ENCODE measurements at places on chromosomes 13 and 19.

GRCh38 chr13:111048387-111048786, 66.7 kb upstream of the ARHGEF7 start:
- no peak for DNase-seq

- no peak for DNase-seq
Observed at GRCh38 chr19:310141-310651, 19.0 kb upstream of the PLPP2 start.

DNA sequence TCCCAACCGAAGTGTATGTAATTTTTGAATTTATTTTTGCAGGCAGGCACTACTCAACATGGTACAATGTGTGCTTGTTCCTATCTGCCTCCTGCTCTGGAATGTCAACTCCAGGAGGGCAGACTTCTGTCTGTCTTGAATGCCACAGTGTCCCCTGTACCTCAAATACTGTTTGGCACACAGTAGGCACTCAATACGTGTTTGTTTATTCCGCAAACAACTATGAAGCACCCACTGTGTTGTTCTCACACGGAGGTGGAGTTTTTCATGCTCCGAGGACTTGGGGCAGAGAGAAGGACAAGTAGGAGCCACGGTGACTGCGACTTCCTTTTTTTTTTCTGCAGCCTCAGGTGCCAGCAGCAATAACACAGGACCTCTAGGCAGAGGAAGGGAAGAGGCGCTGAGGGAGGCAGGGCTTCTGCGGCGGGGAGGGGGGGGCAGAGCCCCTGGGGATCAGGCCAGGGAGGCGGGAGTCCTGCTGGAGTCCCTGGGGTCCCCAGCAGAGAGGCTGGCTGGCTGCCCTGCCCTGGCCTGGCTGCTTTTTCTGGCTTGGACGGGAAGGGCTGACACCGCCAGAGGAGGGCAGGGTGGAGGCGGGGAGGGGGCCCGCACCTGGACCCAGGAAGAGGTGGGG, 29.3 kb upstream of the TNFAIP8L1 start:
- DNase-seq = no peak

DNA sequence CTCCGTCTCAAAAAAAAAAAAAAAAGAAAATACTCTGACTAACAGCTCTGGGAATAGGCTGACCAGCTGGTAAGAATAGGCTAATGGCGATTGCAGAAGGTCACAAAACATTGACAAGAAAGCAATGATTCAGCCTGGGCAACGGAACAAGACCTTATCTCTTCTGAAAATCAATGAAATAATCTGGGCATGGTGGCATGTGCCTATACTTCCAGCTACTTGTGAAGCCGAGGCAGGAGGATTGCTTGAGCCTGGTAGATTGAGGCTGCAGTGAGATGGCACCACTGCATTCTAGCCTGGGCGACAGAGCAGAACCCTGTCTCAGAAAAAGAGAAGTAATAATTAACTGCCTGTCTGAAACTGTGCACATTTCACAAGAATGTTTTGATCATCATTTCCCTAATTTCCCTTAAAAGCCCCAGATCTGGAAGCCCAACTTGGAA, 18.8 kb upstream of the MTRF1 start:
- no peak for DNase-seq

DNA sequence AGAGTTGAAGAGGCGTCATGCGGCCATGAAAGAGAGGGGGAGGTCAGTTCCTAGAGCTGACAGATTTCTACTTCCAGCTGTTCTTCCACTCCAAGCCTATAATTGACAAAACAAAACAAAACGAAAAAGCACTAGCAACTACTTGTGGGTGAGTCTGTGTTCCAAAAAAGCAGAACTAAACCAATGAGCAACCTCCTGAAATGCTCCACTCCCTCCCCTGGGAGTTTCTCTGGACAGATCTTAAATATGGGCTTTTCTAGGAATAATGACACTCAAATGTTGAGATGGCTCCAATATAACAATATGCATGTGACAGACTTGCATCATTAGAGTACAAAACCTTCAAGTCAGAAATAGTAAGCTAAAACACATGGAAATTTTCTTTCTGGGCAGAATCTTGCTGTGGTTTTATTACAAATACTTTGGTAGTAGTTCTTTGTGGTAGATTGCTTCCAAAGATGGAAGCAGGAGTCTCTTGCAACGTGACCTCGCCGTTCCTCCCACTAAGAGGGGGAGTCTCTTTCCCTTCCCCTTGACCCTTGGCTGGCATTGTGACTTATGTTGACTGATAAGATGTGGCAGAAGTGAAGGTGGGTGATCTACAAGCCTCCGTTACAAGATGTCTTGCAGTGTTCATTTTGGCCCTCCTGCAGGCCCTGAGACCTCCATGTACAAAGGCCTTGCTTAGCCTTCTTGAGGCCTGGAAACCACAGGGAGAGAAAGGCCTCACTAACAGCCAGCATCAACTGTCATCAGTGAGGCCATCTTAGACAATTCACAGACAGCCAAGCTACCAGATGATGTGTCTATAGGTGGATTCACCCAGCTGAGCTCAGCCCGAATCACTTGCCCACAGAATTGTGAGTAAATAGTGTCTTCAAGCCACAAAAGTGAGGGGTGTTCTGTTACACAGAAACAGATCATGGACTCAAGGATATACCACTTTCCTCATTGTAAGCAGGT, 173.1 kb upstream of the RFC3 start:
- no peak for DNase-seq

GRCh38 chr13:93778548-93778947, 551.9 kb downstream of the GPC6 start:
- DNase-seq = no peak

DNA sequence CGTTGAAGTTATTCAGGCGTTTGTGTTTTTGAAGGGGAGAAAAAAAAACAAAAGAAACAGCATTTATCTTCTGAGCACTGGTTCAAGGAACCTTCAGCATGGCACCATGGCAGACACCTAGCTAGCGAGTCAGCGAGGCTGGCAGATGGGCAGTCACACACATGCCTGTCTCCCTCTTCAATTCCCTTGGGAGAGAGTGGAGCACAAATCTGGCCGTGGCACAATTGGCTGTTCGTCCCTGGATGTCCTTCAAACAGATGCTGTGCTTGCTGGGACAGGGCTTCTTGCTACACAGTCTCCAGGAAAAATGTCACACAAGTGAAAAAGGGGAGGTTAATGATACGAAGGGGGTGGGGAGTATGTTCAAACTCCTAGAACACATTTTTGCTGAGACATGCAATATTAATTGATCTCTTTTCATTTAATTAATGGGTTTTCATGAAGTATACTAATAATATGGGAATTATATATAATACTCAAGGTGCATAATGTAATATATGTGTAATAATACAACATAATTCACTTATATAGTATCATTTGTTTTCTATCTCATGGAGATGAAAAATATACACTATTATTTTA, 1674.5 kb upstream of the SLC10A2 start:
- no peak for DNase-seq

GRCh38 chr19:28878862-28879566, 333.9 kb downstream of the UQCRFS1 start:
- peak; percentile 87 for DNase-seq

- no peak for DNase-seq
Observed at GRCh38 chr13:35356572-35356971, 119.9 kb downstream of the MAB21L1 start.

DNA sequence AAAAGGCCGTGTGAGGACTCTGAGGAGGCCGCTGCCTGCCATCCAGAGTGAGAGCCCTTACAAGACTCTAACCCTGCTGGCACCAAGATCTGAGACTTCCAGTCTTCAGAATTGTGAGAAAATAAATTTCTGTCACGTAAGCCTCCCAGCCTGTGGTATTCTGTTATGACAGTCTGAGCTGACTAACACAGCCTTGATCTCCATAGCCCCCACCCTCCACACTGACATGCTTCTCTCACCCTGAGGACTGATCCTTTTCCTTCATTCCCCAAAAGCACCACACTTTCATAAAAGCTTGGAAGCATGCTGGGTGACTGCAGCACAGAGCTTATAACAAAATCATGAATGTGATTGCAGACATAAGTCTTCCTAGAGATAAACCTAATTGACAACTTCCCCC, 1059.8 kb downstream of the UQCRFS1 start:
- peak; percentile 1 for DNase-seq

- no peak for DNase-seq
Observed at GRCh38 chr13:37868691-37869505, 674 bp downstream of the TRPC4 start.

DNA sequence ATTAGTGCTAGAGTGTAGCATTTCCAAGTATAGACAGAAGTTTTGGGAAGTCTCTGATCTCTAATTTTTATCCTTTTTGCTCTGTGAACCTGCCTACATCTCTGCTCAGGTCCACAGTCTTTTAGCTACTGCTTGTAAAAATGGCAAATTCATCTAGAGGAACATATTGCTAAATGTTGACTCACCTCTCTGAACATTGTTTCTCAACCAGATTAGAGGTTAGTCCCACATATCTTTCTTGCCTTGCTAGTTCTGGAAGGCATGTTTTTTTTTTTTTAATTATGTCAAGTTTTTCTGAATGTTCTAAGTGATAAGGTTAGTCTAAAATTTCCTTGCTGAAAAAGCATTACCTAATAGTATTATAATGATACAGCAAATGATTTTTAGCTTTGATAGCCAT, 2889.6 kb upstream of the PCDH20 start:
- no peak for DNase-seq

DNA sequence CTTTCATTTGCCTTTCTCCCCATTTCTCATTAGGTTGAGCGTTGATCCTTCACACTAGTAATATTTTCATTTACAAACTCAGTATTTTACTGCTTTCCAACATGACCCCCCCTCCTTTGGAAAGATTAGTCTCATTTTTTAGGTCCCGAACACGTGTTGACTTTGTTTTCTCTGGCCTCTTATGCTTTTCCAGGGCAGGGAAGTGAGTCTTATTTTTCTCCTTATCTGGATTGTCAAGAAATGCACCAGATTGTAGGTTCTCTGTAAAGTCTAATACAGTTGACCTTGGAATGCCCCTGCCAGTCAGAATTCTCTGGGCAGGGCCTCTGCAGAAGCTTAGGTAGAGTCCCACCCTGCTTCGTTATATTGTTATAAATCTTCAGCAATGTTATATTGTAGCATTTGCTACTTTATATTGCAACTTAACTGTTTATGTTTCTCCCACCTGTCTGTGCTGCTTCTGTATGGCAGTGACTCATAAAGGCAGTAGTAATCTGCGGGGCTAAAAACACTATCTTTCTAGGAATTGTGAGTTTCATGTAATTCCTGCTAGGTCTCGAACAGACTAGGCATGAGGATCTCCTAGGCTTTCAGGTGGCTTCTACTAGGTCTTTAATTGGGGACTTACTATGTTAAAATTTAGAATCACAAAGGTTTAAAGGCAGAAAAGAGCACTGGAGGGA, 2.0 kb downstream of the TDRD3 start:
- DNase-seq = no peak

DNA sequence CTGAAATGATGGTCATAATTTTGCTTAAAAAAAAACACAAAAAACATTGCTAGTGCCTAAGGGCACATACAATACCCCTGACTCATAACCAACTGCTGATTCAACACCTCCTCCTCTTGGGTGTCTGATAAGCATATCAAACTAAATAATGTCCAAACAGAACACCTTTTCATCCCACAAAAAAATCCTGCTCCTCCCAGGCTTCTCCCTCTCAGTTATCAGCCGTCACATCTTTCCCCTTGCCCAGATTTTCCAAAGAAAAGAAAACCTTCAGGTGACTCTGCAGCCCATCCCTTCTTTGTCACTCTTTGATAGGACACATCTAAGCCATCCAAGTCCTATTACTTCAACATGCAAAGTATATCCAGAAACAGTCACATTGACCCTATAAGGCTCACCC, 46.9 kb downstream of the ABCC4 start:
- DNase-seq = no peak

GRCh38 chr13:24664726-24665409, 15.3 kb upstream of the ATP12A start:
- DNase-seq = no peak

GRCh38 chr19:58150328-58150921, at the start of gene ZNF329:
Gene ZNF329 (minus strand): TSS chr19:58150789. CDS start chr19:58129503, 21,286 bp downstream.
- DNase-seq = peak; percentile 90

GRCh38 chr13:41458761-41459431, 1.5 kb downstream of the RGCC start:
- peak; percentile 31 for DNase-seq

GRCh38 chr19:19106056-19106551, 32.2 kb downstream of the TMEM161A start:
- no peak for DNase-seq

- DNase-seq = no peak
Observed at GRCh38 chr13:93730780-93731179, 504.2 kb downstream of the GPC6 start.

- DNase-seq = no peak
Observed at GRCh38 chr13:112917056-112917664, 51.9 kb upstream of the MCF2L start.

- DNase-seq = no peak
Observed at GRCh38 chr19:38385804-38386257, 2.0 kb downstream of the GGN start.

GRCh38 chr13:26836626-26837025, 76.0 kb upstream of the GPR12 start:
- DNase-seq = no peak

- no peak for DNase-seq
Observed at GRCh38 chr13:75129331-75129730, 352.6 kb downstream of the TBC1D4 start.

GRCh38 chr13:103405297-103405696, 339.1 kb upstream of the SLC10A2 start:
- DNase-seq = no peak

- DNase-seq = no peak
Observed at GRCh38 chr19:17025991-17026658, 485 bp downstream of the CPAMD8 start.

GRCh38 chr19:38252385-38252784, 3.8 kb downstream of the PPP1R14A start:
- DNase-seq = no peak

GRCh38 chr19:56132316-56132822, 8.7 kb upstream of the ZNF444 start:
- DNase-seq = no peak

DNA sequence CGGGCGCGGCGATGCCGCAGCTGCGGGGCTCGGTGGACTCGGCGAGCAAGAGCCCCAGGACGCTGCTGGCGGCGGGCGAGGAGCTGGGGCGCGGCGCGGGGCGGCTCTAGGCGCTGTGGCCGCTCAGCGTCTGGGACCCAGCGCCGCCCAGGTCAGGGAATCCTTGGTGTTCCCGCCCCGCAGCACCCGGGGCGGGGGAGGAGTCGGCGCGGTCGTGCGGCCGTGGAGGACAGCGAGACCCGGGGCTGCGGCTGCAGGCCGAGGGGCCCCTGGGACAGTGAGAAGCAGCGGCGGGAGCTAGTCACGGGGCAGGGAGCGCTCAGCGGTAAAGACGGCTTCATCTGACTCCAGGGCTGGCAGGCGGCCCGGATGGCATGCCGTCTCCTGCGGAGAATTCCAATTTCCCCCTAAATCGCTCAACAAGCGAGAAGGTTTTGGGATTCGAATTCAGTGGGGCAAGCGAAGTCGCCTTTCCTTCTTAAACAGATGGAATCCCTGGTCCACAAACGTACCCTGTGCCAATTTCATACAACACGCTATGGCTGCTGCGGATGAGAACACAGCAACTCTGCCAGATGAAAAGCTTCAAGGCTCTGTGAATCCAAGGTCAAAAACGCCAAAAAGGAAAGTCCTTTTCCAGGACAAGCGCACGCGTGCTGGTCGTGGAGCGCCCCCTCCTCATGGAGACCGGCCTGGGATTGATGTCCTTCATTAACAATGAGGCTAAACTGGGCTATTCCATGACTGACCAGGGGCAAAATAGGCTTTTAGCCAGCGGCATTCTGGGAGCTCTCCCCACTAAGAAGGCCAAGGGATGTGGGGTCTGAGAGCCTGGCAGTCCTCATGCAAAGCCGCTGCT, 4.2 kb upstream of the ZSCAN4 start:
- DNase-seq = peak; percentile 51
